ENCODE measurements at places on chromosomes 11 and 22.

DNA sequence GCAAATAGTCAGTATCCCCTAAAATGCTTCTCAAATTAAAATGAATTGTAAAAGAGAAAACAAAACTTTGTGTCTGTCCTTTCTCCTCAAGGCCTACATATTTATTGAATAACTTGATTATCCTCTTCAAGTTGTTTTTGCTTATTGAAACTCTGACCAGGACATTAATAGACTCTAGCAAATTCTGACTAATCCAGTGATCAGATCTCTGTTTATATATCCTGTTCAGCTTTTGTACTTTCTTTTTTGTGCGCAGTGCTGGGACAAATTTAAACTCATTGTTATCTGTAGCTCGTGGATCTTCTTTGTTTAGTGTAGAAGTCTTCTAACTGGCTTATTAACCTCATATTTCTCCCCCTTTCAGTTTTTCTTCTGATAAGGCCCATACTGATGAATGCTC is 139.9 kb upstream of the SORL1-AS1 start:
- no peak for DNase-seq

DNA sequence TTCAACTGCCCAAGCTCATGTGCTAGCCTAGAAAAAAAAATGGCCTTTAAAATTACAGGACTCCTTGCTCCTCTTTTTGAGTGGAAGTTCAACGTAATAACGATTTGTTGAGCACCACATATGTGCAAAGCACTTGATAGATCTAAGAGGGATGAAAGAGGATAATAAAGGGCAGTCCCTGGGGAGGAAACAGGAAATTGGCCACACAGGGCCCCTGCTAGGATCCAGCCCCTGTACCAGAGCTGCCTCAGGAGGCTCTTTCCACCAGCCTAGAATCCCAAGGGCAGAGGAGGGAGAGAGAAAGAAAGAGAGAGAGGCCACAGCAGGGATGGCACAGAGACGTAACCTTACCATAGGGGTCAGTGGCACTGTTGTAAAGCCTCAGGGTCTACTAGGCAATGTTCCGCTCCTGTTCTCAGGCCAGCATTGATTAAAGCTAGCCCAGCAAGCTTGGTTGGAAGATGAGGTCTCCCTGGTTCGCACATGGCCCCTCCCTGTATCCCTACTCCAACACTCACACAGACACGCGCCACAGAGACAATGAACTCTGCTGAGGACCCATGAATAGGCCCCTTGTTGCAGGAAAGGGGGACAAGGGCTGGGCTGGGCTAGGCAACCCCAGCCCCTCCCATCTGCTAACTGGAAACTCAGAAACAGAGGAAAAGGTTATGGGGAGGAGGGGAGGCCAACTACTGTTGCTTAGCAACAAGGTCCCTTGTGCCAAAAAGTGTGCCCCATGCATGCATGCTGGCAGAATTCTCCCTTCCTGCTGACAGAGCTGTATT is at the start of gene TMPRSS5:
TSS of gene TMPRSS5 (minus strand) at position 438 of the 785 bp plus-strand sequence. CDS start at position 354, 84 bp downstream.
- no peak for DNase-seq

DNA sequence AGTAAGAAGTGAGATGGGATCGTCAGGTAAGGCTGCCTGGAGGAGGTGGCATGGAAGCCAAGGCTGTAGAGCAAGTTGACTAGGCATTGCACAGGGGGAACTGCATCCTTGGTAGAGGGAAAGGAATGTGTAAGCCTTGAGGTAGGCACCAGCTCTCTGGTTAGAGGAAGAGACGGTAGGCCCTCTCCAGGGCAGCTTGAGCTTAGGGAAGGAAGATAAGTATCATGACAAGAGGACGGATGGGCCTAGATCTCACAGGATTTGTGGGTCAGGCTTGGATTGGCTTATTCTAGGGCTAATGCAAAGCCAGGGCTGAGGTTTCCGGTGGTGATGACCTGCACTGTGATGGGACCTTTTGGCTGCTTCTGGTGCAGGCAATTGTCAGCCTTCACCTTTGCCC is 1035.8 kb downstream of the TBC1D22A start:
- no peak for DNase-seq

DNA sequence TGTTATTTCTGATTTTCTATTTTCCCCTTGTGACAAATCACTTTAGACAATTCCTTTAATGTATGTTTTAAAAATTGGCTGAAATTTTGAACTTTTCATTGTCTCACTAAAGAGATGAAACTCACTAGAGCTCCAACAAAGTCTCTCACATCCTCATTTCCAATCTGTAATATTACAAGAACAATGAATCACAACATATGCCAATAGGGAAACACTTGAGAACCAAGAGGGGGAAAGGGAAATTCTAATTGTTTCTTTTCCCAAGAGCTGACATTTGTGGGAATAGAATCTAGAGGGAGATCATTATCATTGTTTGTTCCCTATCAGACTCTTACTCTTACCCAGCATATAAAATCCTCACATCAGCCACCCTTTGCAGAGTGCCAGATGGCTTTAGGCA is 28.2 kb downstream of the OR10D3 start:
- DNase-seq = no peak

GRCh38 chr22:39984746-39985145 is 10.0 kb upstream of the FAM83F start:
- DNase-seq = no peak
